ENCODE measurements at places on chromosomes 2 and 18. TPM values are rescaled to one million over a fixed set of nuclear protein-coding genes. Genes with fewer than 3 reads are reported as not detected.

The CYRIA gene
- polyA plus RNA-seq: 1.6 TPM

The KRTCAP3 gene
- not detected for polyA plus RNA-seq

The PTPRN gene
- 0.12 TPM for polyA plus RNA-seq

The MDH1B gene
- polyA plus RNA-seq: 0.53 TPM

The FEV gene
- polyA plus RNA-seq: not detected

The TEKT4 gene
- not detected for polyA plus RNA-seq

The CTNNA2 gene
- not detected for polyA plus RNA-seq

The TRIM43 gene
- polyA plus RNA-seq: not detected

The ADAM23 gene
- 34.1 TPM for polyA plus RNA-seq

The SETBP1 gene
- 1.4 TPM for polyA plus RNA-seq

The VWA3B gene
- 0.11 TPM for polyA plus RNA-seq

The TIGD1 gene
- polyA plus RNA-seq: 2.1 TPM

The FOXI3 gene
- polyA plus RNA-seq: not detected

The PLEK gene
- 1.5 TPM for polyA plus RNA-seq

The RFX8 gene
- 0.12 TPM for polyA plus RNA-seq

The PREPL gene
- polyA plus RNA-seq: 10.7 TPM

The SKOR2 gene
- not detected for polyA plus RNA-seq

The MC5R gene
- polyA plus RNA-seq: not detected

The FLACC1 gene
- polyA plus RNA-seq: 1.1 TPM

The GAL3ST2 gene
- not detected for polyA plus RNA-seq

The IL37 gene
- polyA plus RNA-seq: not detected

The SMIM21 gene
- not detected for polyA plus RNA-seq

The TNFRSF11A gene
- 0.23 TPM for polyA plus RNA-seq

The GAD1 gene
- polyA plus RNA-seq: 0.04 TPM

The SH2D6 gene
- polyA plus RNA-seq: not detected

The NUP35 gene
- polyA plus RNA-seq: 14.4 TPM

The TCF23 gene
- polyA plus RNA-seq: 0.04 TPM

The DCDC2C gene
- not detected for polyA plus RNA-seq

The KLHL41 gene
- 52.9 TPM for polyA plus RNA-seq

The NYAP2 gene
- polyA plus RNA-seq: not detected

The SIGLEC15 gene
- not detected for polyA plus RNA-seq

The ITGA4 gene
- 0.23 TPM for polyA plus RNA-seq

The TMEM200C gene
- polyA plus RNA-seq: 3.4 TPM

The ARHGAP25 gene
- 2.9 TPM for polyA plus RNA-seq

The HOXD9 gene
- polyA plus RNA-seq: not detected

The CDH19 gene
- polyA plus RNA-seq: 10.9 TPM

The COL4A3 gene
- polyA plus RNA-seq: 2.2 TPM

The BMP10 gene
- polyA plus RNA-seq: not detected

The PJVK gene
- polyA plus RNA-seq: 0.58 TPM

All from heart left ventricle (tissue), 16 donors.